ENCODE measurements at places on chromosomes 11 and 22. TPM values are rescaled to one million over a fixed set of nuclear protein-coding genes. Genes with fewer than 3 reads are reported as not detected.

- no peak for DNase-seq
Observed at GRCh38 chr22:49586244-49586748, 241.4 kb downstream of the BRD1 start.

GRCh38 chr22:30447656-30448055, 22.1 kb downstream of the MTFP1 start:
- DNase-seq, result no peak

GRCh38 chr22:39663751-39664150, 93.2 kb downstream of the CACNA1I start:
- no peak for DNase-seq

- no peak for DNase-seq
Observed at GRCh38 chr22:45491841-45492240, 10.8 kb upstream of the FBLN1 start.

OR2AG1 gene
- total RNA-seq, result not detected

Data from HFFc6 (cell line).